ENCODE measurements at places on chromosomes 4 and X. TPM values are rescaled to one million over a fixed set of nuclear protein-coding genes. Genes with fewer than 3 reads are reported as not detected.

DNA sequence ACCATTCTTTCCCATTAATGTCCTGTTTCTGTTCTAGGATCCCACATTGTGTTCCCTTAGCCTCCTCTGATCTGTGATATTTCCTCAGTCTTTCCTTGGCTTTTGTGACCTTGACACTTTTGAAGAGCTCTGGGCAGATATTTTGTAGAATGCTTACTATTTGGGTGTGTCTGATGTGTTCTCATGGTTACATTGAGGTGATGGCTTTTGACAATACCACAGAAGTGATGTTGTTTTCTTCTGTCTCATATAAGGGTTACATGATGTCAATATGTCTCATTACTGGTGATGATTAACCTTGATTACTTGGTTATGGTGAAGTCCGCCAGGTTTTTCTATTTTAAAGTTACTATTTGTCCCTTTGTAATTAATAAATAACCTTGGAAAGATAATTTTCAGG is 183.7 kb downstream of the SOWAHB start:
- H3K27ac ChIP-seq: peak overlapping the region; percentile 5
- peaks cover 27% of the 10 kb centered on the region for H3K36me3 ChIP-seq
- H3K27me3 ChIP-seq: no peaks in the 10 kb centered on the region
- H3K4me1 ChIP-seq: peaks cover 45% of the 10 kb centered on the region

The TRIM61 gene
- 2.8 TPM for total RNA-seq

The GABRG1 gene
- total RNA-seq: 0.17 TPM

GRCh38 chr4:163331629-163332376 is 593 bp downstream of the NPY1R start:
- peak overlapping the region; percentile 81 for H3K4me3 ChIP-seq
- peaks cover 17% of the 10 kb centered on the region for H3K27me3 ChIP-seq
- H3K4me1 ChIP-seq: peaks cover 25% of the 10 kb centered on the region
- no peak overlapping the region for H3K27ac ChIP-seq
- H3K36me3 ChIP-seq: no peaks in the 10 kb centered on the region

The F9 gene
- total RNA-seq: 0.18 TPM

DNA sequence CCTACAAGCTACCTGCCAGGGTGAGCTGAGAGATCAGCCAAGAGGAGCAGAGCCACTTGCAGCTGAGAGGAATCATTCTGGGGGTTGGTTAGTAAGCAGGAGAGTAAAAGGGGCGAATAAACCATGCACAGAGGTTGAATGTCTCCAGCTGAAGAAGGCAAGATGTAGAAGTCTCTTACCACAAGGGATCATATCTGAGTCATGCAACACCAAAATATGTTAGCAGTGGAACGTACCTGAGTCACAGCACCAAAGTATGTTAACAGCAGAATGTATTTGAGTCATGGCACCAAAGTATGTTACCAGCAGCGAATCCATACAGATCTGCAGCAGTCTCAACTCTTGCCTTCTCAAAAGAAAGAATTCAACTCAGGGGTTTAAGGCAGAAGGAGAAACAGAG is 29.9 kb downstream of the C4orf51 start:
- peaks cover 54% of the 10 kb centered on the region for H3K4me1 ChIP-seq
- no peak for DNase-seq
- no peak overlapping the region for H3K4me3 ChIP-seq
- H3K36me3 ChIP-seq: peaks cover 75% of the 10 kb centered on the region
- no peaks in the 10 kb centered on the region for H3K27me3 ChIP-seq
- H3K27ac ChIP-seq: no peak overlapping the region

GRCh38 chr4:163852246-163852645 is 357.8 kb downstream of the TMA16 start:
- H3K27ac ChIP-seq: no peak overlapping the region
- H3K4me1 ChIP-seq: peaks cover 4% of the 10 kb centered on the region
- H3K4me3 ChIP-seq: no peak overlapping the region
- H3K36me3 ChIP-seq: no peaks in the 10 kb centered on the region

DNA sequence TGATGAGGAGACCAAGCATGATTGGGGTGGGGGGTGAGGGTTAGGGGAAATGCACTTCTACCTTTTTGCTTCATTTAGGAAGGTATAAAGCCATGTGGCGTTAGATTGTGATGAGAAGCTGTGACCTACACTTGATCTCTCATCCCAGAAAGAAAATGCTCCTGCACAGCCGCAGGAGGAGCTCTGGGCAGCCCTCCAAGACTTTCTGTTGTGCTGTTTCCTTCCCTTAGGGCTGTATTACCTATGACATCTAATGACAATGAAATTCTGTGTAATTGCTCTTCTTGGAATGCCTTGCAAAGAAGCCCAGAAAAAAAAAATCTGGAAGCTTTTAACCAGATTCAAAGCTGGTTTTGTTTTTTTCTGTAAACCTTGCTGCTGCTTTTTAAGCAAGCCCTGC is 13.4 kb downstream of the PRPS2 start:
- H3K36me3 ChIP-seq: peaks cover 43% of the 10 kb centered on the region
- H3K27ac ChIP-seq: no peak overlapping the region
- H3K4me1 ChIP-seq: peaks cover 11% of the 10 kb centered on the region
- no peak overlapping the region for H3K4me3 ChIP-seq
- H3K27me3 ChIP-seq: no peaks in the 10 kb centered on the region

DNA sequence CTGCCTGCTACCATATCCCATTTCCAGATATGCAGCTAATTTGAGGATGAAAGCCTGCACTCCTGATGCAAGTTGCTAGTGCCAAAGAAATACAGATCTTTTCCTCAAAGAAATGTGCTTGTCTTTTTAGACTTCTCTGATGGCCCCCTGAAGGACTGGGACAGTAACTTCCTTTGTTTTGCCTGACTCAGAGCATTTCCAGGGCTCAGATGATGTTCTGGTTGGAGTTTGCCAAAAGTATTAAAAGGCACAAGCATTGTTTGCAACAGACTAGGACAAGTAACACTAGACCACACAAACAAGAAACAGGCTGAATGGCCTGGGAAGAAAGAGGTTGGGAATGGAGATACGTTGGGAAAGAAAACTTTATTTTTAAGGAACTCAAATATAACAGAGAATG is 175.2 kb downstream of the IL13RA2 start:
- H3K4me1 ChIP-seq: no peaks in the 10 kb centered on the region
- DNase-seq: no peak
- H3K36me3 ChIP-seq: no peaks in the 10 kb centered on the region

DNA sequence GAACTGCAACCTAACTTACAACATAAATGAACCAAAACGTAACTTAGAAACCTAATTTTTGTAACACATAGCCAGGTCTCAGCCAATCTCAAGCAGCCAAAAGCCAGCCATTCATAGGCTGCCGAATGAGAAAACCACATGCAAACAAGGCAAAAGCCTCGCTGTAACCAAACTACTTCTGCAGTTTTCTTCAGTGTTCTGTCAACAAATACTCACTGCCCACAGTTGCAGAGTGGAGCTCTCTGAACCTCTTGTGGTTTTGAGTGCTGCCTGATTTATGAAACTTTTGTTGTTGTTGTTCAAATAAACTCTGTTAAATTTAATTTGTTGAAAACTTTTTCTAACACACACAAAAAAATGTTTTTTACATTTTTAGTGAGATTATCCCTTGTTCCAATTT is 251.2 kb downstream of the PAPSS1 start:
- no peaks in the 10 kb centered on the region for H3K27me3 ChIP-seq
- H3K36me3 ChIP-seq: no peaks in the 10 kb centered on the region
- no peak overlapping the region for H3K4me3 ChIP-seq
- no peak overlapping the region for H3K27ac ChIP-seq
- DNase-seq: no peak

The TLR3 gene
- 1.4 TPM for total RNA-seq

DNA sequence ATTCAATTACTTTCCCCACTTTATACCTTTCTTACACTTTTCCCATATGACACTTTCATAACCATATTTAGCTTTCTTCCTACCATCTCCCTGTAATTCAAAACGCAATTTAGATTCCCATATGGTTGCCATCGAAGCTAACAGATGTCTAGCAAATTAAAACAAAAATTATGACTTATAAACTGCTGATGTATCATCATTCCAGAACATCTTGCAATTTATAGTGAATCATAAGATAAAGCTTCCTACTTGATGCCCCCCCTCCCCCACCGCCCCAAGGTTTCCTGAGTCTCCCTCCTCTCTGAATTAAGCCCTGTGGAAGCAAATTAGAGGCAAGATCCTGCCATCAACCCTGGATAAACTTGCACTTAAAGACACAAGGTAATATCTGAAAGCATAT is 5.4 kb downstream of the TSPAN5 start:
- H3K4me3 ChIP-seq: no peak overlapping the region
- peaks cover 43% of the 10 kb centered on the region for H3K4me1 ChIP-seq
- no peak overlapping the region for H3K27ac ChIP-seq
- H3K36me3 ChIP-seq: peaks cover 23% of the 10 kb centered on the region

The ARHGAP4 gene
- 52.1 TPM for total RNA-seq

DNA sequence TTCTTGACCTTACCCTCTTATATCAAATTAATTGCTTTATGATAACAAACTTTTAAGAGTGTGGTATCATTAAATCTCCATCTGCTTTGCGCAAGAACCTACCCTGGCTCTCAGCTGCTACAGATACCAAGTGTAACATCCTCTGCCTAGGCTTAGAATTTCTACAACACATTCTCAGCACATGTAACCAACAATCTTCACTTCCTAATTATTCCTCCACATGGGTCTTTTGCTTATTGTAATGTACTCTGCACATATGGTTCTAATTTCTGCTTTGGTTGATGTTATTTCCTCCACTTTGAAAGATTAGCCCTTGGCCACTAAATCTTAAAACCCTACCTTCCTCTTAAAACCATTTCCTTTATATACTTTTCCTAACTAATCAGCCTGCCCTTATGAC is 242.4 kb downstream of the ARHGAP24 start:
- H3K4me3 ChIP-seq: no peak overlapping the region
- DNase-seq: no peak
- H3K4me1 ChIP-seq: no peaks in the 10 kb centered on the region

The GPRIN3 gene
- 1.5 TPM for total RNA-seq

- no peaks in the 10 kb centered on the region for H3K4me1 ChIP-seq
- H3K4me3 ChIP-seq: no peak overlapping the region
- no peak overlapping the region for H3K27ac ChIP-seq
- DNase-seq: no peak
Observed at GRCh38 chrX:110341189-110342035, 17.2 kb upstream of the RTL9 start.

The HSD17B13 gene
- 0.25 TPM for total RNA-seq

- no peaks in the 10 kb centered on the region for H3K27me3 ChIP-seq
- no peak overlapping the region for H3K27ac ChIP-seq
- no peak overlapping the region for H3K4me3 ChIP-seq
- no peak for DNase-seq
Observed at GRCh38 chr4:124806403-124806802, 93.9 kb upstream of the ANKRD50 start.

GRCh38 chrX:19183761-19184477 is 61.7 kb upstream of the ADGRG2 start:
- no peak overlapping the region for H3K27ac ChIP-seq
- peaks cover 11% of the 10 kb centered on the region for H3K4me1 ChIP-seq
- no peak for DNase-seq
- no peaks in the 10 kb centered on the region for H3K27me3 ChIP-seq
- no peaks in the 10 kb centered on the region for H3K36me3 ChIP-seq
- H3K4me3 ChIP-seq: no peak overlapping the region

DNA sequence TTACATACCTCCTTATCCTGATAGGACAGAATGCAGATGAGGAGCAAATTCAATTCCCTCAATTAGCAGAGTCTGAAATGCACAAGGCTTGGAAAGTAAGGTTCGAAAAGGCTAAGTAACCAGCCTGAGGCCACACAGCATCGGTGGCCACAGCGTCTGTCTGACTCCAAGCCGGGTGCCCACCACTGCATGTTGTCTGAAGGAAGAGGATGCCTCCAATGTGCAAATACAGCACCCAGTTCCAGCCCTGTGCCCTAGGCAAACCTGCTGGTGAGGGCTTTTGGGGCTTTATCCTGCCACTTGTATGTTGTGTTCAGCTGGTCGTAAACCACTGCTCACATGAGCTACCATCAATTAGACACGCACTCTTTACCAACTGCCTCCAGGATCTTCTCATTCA is 48.6 kb upstream of the PPP2R2C start:
- no peak overlapping the region for H3K27ac ChIP-seq
- no peaks in the 10 kb centered on the region for H3K36me3 ChIP-seq
- no peaks in the 10 kb centered on the region for H3K27me3 ChIP-seq
- H3K4me1 ChIP-seq: peaks cover 2% of the 10 kb centered on the region
- no peak overlapping the region for H3K4me3 ChIP-seq
- DNase-seq: no peak

The FAAH2 gene
- total RNA-seq: 5.0 TPM

- no peak overlapping the region for H3K27ac ChIP-seq
- H3K36me3 ChIP-seq: no peaks in the 10 kb centered on the region
- DNase-seq: no peak
Observed at GRCh38 chr4:117376692-117377091, 291.3 kb upstream of the TRAM1L1 start.

DNA sequence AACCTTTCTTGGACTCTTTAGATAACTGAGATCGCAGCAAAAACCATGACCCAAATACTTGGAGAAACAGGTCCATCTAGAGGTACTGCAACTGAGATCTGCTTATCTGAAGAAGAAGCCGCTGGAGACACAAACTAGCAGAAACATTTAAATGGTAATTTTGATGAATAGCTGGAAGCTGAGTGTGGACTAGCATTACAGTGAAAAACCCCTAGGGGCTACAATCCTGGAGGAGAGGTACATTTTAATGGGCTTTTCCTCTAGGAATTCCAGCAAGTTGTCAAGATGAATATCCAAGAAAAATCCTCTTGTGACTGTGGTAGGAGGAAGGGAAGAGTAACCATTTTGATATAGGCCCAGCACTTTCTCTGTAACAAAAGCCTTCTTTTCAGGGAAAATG is 592.5 kb upstream of the GRIA3 start:
- no peak for DNase-seq
- peak overlapping the region; percentile 88 for H3K27ac ChIP-seq
- H3K4me3 ChIP-seq: no peak overlapping the region
- peaks cover 30% of the 10 kb centered on the region for H3K4me1 ChIP-seq

DNA sequence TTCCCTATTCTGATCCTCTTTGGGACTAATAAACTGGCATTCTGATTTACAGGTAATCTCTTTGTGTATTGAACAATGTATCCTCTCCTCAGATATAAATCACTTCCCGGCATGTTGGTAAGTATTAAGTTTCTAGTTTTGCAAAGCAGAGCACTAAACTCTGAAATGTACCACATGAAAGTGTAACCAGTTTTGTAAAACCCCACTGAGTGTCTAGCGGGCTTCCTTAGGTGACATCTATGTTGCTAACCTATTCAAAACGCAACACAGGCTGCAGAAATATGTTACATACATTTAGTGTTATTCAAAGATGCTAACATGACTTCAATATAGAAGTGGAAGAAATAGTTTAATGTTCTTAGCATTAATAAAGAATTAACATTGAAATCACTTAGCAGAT is 25.2 kb downstream of the DNAJB14 start:
- H3K27me3 ChIP-seq: no peaks in the 10 kb centered on the region
- H3K27ac ChIP-seq: no peak overlapping the region
- no peak overlapping the region for H3K4me3 ChIP-seq
- no peaks in the 10 kb centered on the region for H3K4me1 ChIP-seq

DNA sequence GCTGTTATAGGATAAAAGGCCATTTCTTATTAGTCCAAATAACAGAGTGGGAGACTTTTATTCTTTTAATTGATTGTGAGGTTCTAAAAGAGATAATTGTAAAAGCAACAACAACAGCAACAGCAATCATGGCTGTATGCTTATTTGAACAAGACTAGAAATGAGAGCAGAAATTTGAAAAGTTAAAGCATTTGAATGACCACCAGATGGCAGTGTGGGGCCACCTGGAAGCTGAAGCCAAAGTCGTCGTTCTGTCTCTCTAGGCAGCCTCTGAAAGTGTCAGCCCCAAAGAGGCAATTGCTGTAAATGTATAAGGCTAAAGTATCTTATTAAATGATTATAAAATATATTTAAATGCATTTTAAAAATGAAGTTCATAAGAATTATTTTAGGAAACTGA is 42.2 kb downstream of the SH2D1A start:
- H3K36me3 ChIP-seq: no peaks in the 10 kb centered on the region
- DNase-seq: peak; percentile 20
- H3K27ac ChIP-seq: no peak overlapping the region
- peaks cover 4% of the 10 kb centered on the region for H3K4me1 ChIP-seq
- H3K27me3 ChIP-seq: no peaks in the 10 kb centered on the region

All from WTC11 (cell line).